ENCODE measurements at places on chromosomes 2 and 18.
A peak's percentile ranks its signal among the peaks of the same experiment; 100 is the strongest.

GRCh38 chr18:48545757-48546321, 7.0 kb downstream of the CTIF start:
- DNase-seq, result no peak

- DNase-seq, result no peak
Measured at GRCh38 chr2:20563833-20564232, 87.1 kb downstream of the HS1BP3 start.

DNA sequence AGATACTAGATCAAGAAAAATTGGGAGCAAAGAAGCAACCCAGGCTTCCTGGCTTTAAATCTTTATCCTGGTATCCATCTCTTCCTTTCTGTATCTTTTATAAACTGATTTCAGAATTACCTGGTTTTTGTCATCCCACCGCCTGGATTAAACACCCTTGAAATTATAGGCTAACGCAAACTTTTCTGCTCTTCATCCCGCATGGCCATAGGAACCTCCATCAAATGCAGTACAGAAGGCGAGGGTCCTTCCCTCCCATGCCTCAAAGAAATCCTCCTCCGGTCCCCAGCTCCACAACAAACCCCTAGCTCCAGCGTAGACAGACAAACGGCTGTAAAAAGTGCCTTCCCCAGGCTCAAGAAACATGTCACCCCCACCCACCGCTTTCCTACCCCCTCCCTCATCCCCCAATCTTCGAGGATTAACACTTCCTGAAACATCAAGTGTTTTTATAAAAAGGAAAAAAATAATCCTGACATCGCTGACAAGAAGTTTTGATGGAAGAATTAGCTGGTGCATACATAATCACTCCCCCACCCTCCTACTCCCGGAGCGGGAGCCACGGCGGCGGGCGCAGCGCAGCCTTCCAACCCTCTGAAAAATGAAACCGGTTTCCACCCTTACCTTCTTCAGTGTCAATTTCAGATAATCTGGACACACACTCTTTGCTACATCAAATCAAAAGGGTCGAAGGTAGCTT, 7.6 kb downstream of the DLX1 start:
- DNase-seq, result no peak

DNA sequence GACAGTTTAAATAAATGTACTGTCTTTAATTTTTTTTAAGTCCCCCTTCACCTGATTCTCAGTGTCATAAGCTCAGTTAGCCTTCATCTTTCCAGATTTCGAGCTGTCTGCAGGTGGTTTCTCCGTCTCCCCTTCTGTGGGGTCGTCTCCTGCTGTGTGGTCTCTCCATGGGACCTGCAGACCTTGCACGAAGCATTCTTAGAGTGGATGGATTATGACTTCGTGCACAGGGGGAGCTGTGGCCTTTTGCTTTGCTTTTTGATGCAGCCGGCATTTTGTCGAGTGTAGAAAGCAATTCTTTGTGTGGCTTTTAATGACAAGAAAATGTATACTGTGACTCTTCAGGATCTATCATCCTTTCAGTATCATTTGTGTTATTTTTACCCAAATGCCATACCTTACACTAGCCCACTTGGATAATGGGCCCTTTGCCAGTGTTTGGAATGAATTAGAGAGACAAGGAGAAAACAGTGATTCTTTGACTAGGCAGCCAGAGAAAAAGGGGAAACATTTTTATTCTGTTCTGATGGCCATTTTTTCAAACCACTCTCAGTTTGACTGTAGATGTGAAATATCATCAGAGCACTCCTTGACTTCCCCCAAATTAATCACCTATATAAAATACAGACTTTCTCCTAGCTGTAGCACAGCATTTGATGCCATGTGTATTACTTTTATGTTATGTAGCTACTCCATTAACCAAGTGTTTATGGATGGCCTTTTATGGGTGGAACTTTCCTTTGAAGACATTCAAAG, 54.3 kb downstream of the ITGA6 start:
- no peak for DNase-seq

DNA sequence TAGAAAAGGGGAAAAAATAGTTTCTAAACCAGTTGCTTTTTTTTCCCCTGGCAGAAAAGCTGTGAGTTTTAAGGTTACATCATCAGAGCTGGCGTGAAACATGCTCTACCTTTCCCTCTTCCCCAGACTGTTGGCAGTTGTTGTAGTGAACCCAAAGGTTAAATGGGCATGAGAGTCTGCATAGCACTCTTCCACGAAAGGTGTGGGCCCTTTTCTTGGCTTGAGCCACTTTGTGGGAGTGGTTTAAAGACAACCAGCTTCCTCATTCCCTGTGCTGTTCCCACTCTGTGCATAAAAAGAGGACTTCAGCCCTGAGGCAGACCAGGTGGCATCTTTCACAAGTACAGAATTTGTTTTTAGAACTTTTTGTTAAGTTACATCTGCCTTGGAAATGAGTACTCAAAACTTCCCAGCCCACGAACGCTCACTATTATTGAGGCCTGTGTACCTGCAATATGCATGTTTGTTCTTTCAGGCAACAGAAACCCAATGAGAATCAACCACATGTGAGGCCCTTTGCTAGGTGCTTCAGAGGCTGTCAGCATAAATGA, 243.8 kb downstream of the BABAM2 start:
- DNase-seq, result no peak

- DNase-seq, result no peak
Measured at GRCh38 chr2:74779265-74779558, 54.7 kb upstream of the HK2 start.

DNA sequence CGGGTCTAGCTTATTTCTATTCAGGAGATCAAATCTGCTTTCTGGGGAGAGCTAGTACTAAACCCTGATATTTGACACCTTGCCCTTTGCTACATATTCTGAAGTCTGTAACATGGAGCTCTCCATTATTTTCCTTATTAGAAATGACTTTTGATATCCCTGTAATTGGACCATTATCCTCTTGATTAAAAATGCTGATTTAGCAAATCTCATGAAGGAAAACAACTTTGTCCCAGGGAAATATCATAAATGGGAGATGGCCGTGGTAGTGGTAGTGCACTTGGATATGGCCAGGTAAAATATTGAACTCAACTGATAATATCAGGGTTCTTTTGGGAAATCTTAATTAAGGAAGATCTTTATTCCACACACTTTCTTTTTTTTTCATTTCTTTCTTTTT, 326.5 kb downstream of the RPRM start:
- DNase-seq, result no peak

- DNase-seq, result no peak
Measured at GRCh38 chr18:13435586-13436333, 217.2 kb downstream of the LDLRAD4 start.

DNA sequence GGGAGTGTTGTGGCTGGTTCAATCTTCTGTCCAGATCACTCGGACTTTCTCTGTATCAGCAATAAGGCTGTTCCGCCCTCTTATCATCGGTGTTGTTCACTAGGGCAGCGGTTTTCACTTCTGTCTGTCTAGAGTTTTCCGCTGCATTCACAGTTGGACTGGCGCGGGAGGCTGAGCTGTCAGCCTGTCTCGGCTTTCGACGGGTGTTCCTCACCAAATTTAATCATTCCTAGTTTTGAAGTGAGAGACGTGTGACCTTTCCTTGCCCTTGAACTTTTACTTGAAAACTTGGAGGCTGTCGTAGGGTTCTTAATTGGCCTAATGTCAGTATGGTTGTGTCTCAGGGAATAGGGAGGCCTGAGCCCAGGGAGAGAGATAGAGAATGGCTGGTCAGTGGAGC, 108.3 kb downstream of the NFATC1 start:
- DNase-seq, result no peak

GRCh38 chr2:240347949-240348500, 87.4 kb upstream of the GPC1 start:
- no peak for DNase-seq

DNA sequence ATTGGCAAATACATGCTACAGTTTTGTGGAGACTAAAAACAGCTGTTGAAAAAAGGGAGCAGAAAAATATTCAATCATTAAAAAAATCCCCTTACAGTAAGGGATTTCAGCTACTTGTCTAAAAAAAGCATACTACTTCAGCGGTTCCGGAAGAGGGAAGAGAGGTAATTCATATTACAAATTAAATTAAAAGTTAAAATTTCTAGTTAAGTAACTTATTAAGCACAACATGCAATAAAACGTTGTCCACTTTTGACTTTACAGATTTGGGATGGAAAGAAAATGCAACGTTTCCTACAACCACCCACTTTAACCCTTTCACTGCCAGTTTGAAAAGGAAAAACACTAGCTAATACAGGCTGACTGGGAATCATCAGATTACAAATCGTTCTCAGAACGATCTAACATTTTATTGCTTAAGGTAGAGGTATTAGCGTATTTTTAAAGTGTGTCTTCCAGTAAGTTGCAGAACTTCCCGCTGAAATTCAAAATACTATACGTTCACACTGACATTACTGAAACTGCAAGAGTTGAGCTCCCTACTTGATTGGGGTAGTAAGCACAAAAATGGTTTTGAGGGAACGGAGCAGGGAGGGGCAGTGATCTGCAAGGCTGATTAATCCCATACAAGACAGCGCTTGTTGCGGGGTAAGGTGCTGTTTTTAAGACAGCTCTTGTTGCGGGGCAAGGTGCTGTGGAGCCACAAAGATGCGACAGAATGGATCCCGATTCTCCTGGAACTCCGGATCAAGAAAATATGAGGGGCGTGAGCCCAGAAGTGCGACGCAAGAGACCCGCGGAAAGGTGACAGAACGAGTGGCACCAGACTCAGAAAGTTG, 743 bp downstream of the HADHA start:
- peak; percentile 30 for DNase-seq

- no peak for DNase-seq
Measured at GRCh38 chr18:63286926-63287325, 32.6 kb downstream of the BCL2 start.

DNA sequence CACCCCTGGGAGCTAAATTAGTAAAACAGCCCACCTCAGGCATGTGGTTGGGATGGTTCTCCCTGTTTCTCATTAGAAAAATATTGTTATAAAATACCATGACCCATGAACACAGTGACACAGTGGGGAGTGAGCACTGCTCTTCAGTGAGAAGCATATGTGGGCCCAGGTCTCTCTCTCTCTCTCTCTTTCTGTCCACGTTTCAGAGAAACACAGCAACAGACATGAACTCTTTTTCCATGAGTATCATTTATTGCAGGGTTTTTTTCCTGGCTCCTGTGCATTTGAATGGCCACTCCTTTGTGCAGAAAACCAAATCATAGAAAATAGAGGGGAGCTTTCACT, 41.2 kb downstream of the CYRIA start:
- no peak for DNase-seq

DNA sequence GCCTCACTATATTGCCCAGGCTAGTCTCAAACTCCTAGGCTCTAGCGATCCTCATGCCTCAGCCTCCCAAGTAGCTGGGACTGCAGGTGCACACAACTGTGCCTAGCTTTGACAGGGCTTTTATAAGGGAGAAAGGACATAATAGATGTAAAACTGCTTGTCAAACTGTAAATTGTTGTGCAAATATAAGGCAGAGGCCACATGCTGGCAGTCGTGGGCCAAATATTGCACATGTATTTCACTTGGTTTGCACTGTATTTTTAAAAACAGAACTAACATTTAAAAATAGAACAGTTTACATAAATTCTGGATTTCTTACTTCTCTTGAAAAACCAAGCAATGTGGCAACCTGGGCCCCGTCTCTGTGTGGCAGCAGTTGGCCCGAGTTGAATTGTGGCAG, 31.2 kb upstream of the MYO3B start:
- no peak for DNase-seq

DNA sequence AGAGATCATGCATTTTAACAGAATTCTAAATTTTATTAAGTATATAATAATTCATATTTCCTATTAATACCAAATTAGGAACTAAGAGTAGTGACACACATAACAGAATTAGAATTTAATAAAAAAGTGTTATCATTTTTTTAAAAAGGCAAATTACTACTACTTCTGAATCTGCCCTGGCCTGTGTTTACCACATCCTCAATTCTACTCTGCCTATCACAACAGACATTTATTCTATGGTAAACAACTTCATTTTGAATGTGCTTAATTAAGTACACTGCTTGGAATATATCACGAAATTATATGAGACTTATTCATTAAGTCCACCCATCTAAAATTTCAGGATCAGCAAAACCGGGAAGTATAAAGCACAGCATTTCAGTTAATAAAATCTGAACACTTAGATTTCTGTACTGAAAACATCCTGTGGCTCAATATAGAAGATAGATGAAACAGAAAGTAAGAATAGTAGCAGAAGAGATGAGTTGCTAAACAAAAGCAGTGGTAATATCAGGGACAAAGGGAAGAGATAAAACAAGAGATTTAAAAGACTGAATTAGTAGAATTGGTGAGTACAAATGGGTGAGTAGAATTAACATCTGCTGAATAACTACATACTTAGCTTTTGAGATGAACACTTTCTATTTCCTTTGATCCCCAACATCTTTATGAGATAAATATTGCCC, 3.7 kb downstream of the SMC6 start:
- no peak for DNase-seq

DNA sequence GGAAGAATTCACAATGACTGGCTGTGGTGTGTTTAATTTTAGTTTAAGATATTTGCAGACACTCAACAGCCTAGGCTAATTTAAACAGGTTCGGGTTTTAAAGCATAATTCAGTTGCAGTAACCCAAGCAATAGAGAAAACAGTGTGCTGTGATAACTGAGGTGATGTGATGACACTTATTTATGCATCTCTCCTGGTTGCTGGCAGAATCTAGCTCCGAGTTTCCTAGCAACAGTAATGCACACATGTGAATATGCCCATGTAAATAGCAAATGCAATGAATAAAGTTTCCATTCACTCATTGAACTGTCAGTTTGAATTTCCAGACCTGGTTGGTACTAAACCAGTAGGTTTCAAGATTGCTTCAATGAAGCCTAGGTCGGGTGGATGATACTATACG, 426.5 kb downstream of the TMX3 start:
- DNase-seq, result no peak

GRCh38 chr2:128812183-128812940, 493.7 kb upstream of the HS6ST1 start:
- DNase-seq, result no peak

GRCh38 chr2:82317012-82317411, 2012.5 kb upstream of the LRRTM1 start:
- DNase-seq, result no peak

GRCh38 chr2:3254442-3254941, 123.1 kb downstream of the EIPR1 start:
- peak; percentile 55 for DNase-seq

DNA sequence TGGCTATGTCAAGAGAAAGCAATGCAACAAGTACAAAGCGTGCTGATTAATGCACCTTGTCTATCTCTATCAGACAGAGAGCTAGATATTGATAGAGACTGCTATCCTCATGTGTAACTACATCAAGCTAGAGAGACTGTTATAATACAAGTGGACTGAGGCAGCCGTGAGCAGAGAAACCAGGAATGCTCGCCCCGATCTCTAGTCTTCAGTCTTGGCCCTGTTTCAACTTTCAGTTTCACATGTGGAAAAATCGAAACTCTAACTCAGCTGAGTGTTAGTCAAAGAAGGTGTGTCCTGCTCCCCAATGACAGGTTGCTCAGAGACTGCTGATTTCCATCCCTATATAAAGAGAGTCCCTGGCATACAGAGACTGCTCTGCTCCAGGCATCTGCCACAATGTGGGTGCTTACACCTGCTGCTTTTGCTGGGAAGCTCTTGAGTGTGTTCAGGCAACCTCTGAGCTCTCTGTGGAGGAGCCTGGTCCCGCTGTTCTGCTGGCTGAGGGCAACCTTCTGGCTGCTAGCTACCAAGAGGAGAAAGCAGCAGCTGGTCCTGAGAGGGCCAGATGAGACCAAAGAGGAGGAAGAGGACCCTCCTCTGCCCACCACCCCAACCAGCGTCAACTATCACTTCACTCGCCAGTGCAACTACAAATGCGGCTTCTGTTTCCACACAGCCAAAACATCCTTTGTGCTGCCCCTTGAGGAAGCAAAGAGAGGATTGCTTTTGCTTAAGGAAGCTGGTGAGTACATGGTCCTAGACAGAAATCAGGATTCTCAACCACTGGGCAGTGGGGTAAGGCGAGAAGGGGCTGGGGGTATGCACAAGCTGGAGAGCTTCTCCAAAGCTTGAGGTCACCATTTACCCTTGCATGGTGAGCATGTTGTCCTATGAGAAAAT, at the start of gene RSAD2:
RSAD2 (plus strand) TSS at position 376 of the 903 bp plus-strand sequence; CDS start at position 400, 24 bp downstream.
- DNase-seq, result peak; percentile 50

Data from ACHN (cell line).